Hindlimb muscle (tissue), 1 donor: ENCODE measurements at places on chromosomes 3 and 15. TPM values are rescaled to one million over a fixed set of nuclear protein-coding genes. Genes with fewer than 3 reads are reported as not detected.

DNA sequence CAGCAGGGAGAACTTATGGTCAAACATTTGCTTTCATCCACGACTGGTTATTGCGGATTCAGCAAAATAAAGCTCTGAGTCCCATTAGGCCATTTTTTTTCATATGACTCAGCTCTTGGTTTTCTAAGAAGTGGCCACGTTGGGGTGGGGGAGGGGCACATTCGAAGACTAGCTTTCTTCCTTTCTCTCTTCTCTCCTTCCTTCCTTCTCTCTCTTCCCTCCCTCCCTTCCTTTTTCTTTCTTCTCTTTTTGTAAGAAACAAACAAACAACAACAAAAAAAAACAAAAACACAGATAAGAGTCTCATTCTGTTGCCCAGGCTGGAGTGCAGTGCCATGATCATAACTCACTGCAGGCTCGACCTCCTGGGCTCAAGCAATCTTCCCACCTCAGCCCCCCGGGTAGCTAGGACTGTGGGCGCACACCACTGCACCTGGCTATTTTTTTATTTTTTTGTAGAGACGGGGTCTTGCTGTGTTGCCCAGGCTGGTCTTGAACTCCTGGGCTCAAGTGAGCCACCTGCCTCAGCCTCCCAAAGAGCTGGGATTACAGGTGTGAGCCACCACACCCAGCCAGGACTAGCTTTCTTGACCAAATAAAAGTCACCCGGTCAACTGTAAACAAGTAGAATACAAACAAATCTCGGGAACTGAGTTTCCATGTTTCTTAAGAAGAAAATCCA, 41.6 kb downstream of the ABCC5 start:
- no peak for DNase-seq

GRCh38 chr15:74725845-74726773, 781 bp upstream of the CYP1A1 start:
- no peak for DNase-seq

GRCh38 chr15:78985859-78986475, 41.1 kb upstream of the CTSH start:
- no peak for DNase-seq

DNA sequence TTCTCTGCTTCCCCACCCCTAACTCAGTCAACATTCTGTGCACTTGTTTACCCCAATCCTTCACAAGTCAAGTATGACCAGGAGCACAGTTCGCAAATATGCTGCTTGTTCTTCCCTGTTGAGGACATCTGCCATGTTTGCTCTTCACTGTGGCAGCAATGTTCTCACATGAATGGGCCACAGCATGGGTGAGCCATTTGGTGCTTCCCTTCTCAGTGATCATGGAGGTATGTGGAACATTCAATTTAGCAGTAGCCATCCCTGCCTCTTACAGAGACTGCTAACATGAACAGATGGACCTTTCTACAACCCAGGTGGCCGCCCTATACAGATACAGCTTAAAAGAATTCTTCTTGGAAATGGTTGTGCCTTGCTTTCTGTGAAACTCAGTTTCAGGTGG, 660.1 kb upstream of the SGO1 start:
- no peak for DNase-seq

The RASA2 gene
- polyA plus RNA-seq, result 10.7 TPM

The SLCO3A1 gene
- 5.1 TPM for polyA plus RNA-seq
